ENCODE measurements at places on chromosomes 5 and 9.

DNA sequence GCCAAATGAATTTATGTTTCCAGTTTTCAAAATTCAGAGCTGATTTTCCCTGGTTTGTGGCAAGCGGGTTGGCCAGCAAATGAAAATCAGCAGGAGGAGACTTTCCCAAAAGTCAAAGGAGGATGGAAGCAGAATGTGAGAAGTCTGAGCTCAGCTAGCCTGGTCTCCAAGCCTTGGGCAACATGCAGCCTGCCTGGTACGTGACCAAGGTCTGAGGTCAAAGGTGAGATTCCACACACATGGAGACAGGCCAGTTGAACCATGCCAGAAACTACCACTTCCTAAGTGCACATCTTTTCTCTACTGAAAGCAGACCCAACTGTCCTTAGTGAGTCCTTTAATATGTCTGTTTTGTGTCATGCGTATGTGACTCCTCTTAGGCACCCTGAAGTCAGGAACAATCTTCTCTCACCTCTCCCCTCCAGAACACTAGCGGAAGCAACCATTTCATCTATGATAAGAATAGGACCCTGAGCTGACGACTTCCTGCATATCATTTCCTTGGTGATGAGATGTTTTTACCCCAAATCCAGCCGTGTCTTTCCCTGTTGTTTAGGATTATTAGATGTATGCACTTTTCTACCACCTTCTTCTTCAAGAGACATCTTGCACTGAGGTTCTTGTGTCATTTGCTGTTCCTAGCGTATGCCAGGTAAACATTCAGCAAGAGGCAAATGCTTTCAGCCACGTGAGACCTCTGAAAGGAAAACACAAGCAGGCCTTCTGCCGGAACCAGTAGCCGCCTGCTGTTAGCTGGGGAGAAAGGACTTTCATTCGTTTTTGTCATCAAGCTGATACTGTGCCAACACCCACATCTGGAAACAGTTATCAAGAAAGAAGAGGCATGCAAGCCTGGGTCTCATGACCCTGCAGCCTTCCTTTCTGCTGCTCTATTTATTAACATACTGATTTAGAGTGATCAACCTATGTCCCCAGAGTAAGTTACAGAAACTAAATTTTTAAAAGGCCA lies 9.7 kb upstream of the TGFBI start:
- H3K36me3 ChIP-seq = no peaks in the 10 kb centered on the region
- H3K4me3 ChIP-seq = no peak overlapping the region
- no peaks in the 10 kb centered on the region for H3K27me3 ChIP-seq
- no peak overlapping the region for H3K27ac ChIP-seq

DNA sequence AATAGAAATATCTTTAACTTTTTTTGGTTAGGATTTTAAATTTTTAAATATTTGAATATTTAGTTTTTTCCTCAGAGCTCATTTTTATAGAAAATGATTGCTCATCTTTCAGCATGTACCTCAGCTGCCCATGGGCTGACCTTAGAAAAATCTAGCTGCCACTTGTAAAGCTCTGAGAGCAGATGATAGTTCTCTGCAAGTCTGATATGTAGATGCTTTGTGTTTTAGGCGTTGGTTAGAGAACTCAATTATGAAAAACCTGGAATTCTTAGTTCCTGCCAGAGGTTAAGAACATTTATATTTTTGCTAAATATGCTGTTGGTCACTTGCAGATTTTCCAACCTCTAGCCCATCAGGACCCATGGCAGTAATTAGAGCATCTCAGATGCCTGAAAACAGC lies 15.1 kb downstream of the OTULIN start:
- no peak for DNase-seq
- no peaks in the 10 kb centered on the region for H3K27me3 ChIP-seq
- H3K4me3 ChIP-seq = no peak overlapping the region
- peaks cover 5% of the 10 kb centered on the region for H3K4me1 ChIP-seq
- H3K36me3 ChIP-seq = peaks cover 79% of the 10 kb centered on the region

DNA sequence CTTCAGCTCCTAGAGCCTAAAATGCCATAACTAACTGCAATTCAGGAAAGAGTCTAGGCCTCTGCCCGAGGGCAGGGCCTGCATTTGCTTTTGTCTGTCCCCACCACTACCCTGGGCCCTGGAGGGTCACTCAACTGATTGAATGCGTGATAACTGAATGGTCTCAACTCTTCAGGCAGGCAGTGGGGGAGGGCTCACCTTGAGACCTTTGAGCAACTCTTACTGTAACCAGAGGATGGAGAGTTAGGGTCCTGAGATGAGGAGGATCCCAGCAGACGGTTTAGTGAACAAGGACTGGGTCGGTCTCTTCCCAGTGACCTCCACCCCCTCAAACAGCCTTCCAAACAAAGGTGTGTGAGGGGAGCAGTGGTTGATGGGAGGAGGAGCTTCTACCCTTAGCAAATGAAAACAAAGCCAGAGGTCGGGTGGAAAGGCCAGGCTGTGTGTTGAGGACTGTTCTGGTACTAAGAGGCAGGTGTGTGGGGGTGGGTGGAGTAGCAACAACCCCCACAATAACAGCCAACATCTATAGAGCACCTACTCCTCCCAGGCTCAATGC lies 59.4 kb downstream of the CXXC5 start:
- no peak for DNase-seq
- no peak overlapping the region for H3K27ac ChIP-seq
- H3K4me1 ChIP-seq = peaks cover 38% of the 10 kb centered on the region
- no peaks in the 10 kb centered on the region for H3K36me3 ChIP-seq
- no peaks in the 10 kb centered on the region for H3K27me3 ChIP-seq

DNA sequence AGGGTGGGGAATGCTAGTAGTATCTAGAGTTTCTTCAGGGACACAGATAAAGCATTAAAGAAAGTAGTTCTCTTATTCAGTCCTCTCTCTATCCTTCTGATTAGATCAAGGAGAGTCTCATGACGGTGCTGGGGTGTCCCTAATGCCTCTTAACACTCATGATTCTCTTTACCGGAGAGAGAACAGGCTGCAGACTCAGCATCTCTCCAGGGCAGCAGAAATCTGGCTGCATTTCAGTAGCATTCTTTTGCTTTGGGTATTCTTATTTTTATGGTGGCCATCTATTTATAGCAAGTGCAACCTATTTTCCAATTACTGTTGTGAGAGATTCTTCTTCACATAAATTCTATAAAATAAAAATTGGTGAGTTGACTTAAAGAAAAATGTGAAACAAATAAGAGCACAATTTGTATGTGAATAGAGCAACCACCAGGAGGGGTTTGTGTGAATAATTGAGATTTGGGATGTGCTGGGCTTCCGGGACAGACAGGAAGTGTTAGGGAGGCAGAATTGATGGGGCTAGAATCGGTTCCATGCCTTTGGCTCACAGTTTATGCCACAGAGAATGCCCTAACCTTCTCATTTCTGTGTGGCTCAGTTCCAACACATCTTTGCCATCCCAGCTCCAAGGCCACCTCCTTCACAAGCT lies 23.8 kb upstream of the BOD1 start:
- no peaks in the 10 kb centered on the region for H3K4me1 ChIP-seq
- no peak overlapping the region for H3K4me3 ChIP-seq
- no peak overlapping the region for H3K27ac ChIP-seq
- DNase-seq = no peak

- H3K27ac ChIP-seq = no peak overlapping the region
- peaks cover 29% of the 10 kb centered on the region for H3K4me1 ChIP-seq
- peak; percentile 14 for DNase-seq
- no peak overlapping the region for H3K4me3 ChIP-seq
- no peaks in the 10 kb centered on the region for H3K27me3 ChIP-seq
These were observed 3.8 kb downstream of the FAM219A start for GRCh38 chr9:34454571-34455065.

- no peak overlapping the region for H3K27ac ChIP-seq
- H3K36me3 ChIP-seq = no peaks in the 10 kb centered on the region
- H3K4me3 ChIP-seq = no peak overlapping the region
These were observed 1.7 kb downstream of the DCANP1 start for GRCh38 chr5:135445306-135445985.

- H3K4me1 ChIP-seq = no peaks in the 10 kb centered on the region
- no peak overlapping the region for H3K27ac ChIP-seq
- no peaks in the 10 kb centered on the region for H3K36me3 ChIP-seq
These were observed 1427.7 kb upstream of the C9orf72 start for GRCh38 chr9:29001006-29001405.

DNA sequence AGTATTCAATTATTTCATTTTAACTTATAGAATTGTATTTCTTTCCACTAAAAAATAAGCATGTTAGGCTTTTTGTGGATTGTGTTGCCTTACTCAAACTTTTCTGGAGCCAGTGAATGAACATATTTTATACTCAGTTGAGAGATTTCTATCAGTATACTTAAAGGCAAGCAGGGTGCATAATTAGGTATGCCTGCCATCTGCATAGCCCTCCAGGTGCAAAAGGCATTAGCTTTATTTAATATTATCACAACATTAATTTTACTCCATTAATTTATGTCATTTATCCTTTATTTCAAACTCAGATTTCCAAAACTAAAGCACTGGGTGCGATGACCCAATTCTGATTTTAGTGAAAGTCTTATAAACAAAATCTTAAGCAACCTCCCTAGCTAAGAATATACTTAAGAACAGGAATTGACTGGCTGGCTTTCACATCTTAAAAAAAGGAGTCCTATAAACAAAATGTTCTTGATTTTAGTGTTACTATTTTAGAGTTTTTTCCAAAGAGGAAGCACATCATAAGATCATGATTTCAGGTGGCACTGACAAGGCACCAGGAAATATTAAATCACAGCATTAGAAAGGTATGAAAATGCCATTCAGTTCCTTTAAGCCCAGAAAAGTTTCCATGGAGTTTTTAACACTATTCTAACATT lies 178.4 kb downstream of the MPDZ start:
- H3K27ac ChIP-seq = no peak overlapping the region
- H3K4me1 ChIP-seq = no peaks in the 10 kb centered on the region
- DNase-seq = no peak
- H3K36me3 ChIP-seq = no peaks in the 10 kb centered on the region

DNA sequence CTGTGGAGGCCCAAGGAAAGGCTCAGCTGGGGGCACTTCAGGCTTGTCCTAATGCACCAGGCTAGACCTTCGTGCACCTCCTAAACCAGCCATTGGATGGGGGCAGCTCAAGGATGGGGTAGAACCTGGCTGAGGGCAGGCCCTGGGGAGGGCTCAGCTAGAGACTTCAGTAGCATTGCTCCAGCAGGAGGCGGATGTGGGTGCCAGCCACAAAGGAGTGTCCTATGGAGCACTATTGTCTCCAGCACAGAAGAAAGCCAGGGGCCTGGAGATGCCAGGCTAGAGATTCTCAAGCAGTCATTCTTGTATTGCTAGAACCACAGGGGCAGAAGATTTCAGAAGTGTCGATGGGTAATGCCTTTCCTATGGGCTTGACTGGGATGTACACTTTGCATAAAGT lies 131.8 kb downstream of the SYK start:
- H3K27ac ChIP-seq = no peak overlapping the region
- H3K4me1 ChIP-seq = no peaks in the 10 kb centered on the region
- H3K27me3 ChIP-seq = peaks cover 35% of the 10 kb centered on the region
- DNase-seq = no peak
- H3K4me3 ChIP-seq = no peak overlapping the region
- no peaks in the 10 kb centered on the region for H3K36me3 ChIP-seq

GRCh38 chr5:72488756-72489155 lies 18.5 kb downstream of the ZNF366 start:
- H3K4me3 ChIP-seq = no peak overlapping the region
- no peaks in the 10 kb centered on the region for H3K36me3 ChIP-seq
- H3K4me1 ChIP-seq = 0 out of 3 replicates have a peak, but pooled peaks cover 4% of the 10 kb centered on the region
- no peak overlapping the region for H3K27ac ChIP-seq
- no peak for DNase-seq

DNA sequence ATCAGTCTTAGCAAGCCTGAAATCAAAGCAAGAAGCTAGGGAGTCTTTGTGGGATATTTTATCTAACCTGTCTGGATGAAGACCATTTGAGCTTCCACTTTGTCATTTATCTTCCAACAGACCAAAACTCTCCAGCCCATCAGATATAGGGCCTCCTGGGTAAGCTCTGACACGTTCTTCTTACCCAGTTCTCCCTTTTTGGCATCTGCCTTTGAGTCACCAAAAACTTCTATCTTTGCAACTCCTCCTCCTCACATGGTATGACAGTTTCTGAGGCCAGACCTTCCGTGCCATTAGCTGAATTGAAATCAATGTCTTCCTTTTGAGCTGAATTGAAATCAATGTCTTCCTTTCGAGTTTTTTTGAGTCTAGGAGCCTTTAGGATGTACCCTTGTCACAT lies 156.6 kb upstream of the SPRY4 start:
- no peak overlapping the region for H3K27ac ChIP-seq
- H3K4me3 ChIP-seq = no peak overlapping the region
- peaks cover 24% of the 10 kb centered on the region for H3K27me3 ChIP-seq
- no peak for DNase-seq

GRCh38 chr9:81782313-81782995 lies 93.1 kb upstream of the TLE1 start:
- no peaks in the 10 kb centered on the region for H3K4me1 ChIP-seq
- no peak overlapping the region for H3K27ac ChIP-seq
- no peaks in the 10 kb centered on the region for H3K27me3 ChIP-seq
- H3K4me3 ChIP-seq = no peak overlapping the region
- DNase-seq = no peak

- no peak for DNase-seq
- no peaks in the 10 kb centered on the region for H3K4me1 ChIP-seq
- H3K4me3 ChIP-seq = no peak overlapping the region
- no peak overlapping the region for H3K27ac ChIP-seq
These were observed 146.2 kb upstream of the GPR151 start for GRCh38 chr5:146662229-146662628.

- H3K4me3 ChIP-seq = no peak overlapping the region
- DNase-seq = peak; percentile 70
- H3K36me3 ChIP-seq = peaks cover 68% of the 10 kb centered on the region
- H3K27ac ChIP-seq = peak overlapping the region; percentile 25
These were observed 25.3 kb downstream of the DAP start for GRCh38 chr5:10735569-10736276.

- no peak for DNase-seq
- H3K27ac ChIP-seq = no peak overlapping the region
- H3K27me3 ChIP-seq = no peaks in the 10 kb centered on the region
- H3K4me3 ChIP-seq = no peak overlapping the region
- H3K36me3 ChIP-seq = no peaks in the 10 kb centered on the region
- H3K4me1 ChIP-seq = peaks cover 22% of the 10 kb centered on the region
These were observed 218.6 kb downstream of the SEMA6A start for GRCh38 chr5:116355819-116356601.

- H3K27ac ChIP-seq = no peak overlapping the region
- no peaks in the 10 kb centered on the region for H3K27me3 ChIP-seq
- no peaks in the 10 kb centered on the region for H3K4me1 ChIP-seq
These were observed 43.0 kb downstream of the NUDT12 start for GRCh38 chr5:103519550-103519949.

DNA sequence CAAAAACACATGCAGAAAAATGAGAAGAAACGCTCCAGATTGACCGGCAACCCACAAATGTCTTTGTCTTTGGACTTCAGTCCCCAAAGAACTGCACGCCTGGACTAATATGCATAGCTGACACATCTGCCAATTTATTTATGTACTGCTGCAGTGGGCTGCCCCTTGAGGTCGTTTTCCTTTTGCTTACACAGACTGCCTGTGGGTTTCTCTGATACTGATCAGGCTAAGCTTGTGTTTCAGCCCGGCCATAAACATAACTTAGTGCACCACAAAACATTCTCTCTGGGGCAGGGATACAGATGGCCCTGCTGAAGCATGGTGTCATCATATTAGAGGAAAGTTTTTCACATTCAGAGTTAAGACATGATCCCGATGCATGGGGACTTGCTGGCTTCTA lies 75.4 kb downstream of the NUDT12 start:
- no peak for DNase-seq
- H3K4me3 ChIP-seq = no peak overlapping the region
- peaks cover 12% of the 10 kb centered on the region for H3K27me3 ChIP-seq
- no peaks in the 10 kb centered on the region for H3K36me3 ChIP-seq
- no peaks in the 10 kb centered on the region for H3K4me1 ChIP-seq

Data from K562 (cell line).